A375 (cell line): ENCODE measurements at places on chromosomes 12 and 14. TPM values are rescaled to one million over a fixed set of nuclear protein-coding genes. Genes with fewer than 3 reads are reported as not detected.

AHNAK2 gene
- 12.6 and 14.7 TPM in 2 replicates for total RNA-seq

BEGAIN gene
- total RNA-seq: 1.2 and 3.1 TPM in 2 replicates

CLEC6A gene
- not detected in 2 replicates for total RNA-seq

TM9SF1 gene
- total RNA-seq: 35.1 and 37.9 TPM in 2 replicates

CCDC177 gene
- total RNA-seq: not detected in 2 replicates

PDE3A gene
- 4.0 and 4.2 TPM in 2 replicates for total RNA-seq
